Chondrocyte (in vitro differentiated cells): ENCODE measurements at places on chromosomes 3 and 15. TPM values are rescaled to one million over a fixed set of nuclear protein-coding genes. Genes with fewer than 3 reads are reported as not detected.

Gene SEMA6D
- 4.9 to 6.4 TPM (median 5.4 TPM) in 3 replicates for total RNA-seq

DNA sequence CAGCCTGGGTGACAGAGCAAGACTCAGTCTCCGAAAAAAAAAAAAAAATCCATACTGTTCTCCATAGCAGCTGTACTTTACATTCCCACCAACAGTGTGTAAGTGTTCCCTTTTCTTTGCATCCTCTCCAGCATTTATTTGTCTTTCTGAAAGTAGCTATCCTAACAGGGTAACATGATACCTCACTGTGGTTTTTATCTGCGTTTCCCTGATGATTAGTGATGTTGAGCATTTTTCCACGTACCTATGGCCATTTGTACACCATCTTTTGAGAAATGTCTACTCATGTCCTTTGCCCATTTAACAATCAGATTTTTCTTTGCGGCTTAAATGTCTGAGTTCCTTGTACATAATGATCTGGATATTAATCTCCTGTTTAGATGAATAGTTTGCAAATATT, 119.3 kb downstream of the RFX7 start:
- no peak for DNase-seq

GRCh38 chr3:162142511-162142910, 645.9 kb downstream of the OTOL1 start:
- no peak for DNase-seq

Gene EEF1AKMT4
- 4.3 to 5.0 TPM (median 4.4 TPM) in 3 replicates for total RNA-seq

DNA sequence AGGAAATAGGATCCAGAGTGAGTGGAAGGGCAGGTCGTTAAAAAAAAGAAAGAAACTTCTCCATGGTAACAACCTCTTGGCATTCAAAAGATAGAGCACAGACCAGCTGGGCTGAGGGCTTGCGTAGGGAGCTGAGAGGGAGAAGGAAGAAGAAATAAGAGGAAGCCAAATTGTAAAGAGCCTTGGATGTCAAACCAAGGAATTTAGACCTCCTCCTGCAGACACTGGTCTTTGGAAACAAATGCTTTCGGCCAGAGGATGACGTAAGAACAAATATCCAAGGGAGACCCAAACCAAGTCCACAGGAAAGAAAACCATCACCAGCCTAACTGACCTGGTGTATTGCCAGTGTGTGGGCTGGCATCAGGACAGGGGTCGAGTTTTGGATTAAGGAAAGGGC, 155.2 kb downstream of the UACA start:
- no peak for DNase-seq

DNA sequence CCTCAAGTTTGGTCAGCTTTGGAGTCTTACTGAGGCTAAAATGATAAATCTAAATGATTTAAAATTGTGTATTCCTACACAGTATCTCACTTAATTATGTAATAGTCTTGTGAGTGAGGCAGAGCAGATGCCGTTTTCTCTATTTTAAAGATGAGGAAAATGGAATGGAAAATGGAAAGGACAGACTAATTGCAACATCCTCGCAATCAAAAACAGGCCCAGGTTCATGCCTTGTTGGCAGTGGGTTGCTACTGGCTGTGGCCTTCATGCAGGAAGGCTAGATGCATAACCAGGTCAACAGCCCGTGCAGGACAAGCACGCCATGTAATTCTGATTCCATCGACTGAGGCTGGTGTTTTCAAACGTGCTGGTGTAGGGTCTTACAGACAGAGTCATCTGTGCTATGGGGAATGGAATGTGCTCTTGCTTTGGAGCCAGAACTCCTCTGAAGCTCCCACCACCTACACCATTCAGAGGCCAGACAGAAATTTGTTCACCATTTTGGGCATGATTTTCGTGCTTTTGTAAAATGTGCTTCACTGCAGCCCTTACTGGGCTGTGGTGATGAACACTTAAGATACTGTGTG, 37.9 kb downstream of the MLH1 start:
- DNase-seq: no peak
